ENCODE measurements at places on chromosomes 1 and 21.

GRCh38 chr1:215905493-215906115 is 338.5 kb downstream of the KCTD3 start:
- DNase-seq, result no peak

- DNase-seq, result no peak
These were observed 16.1 kb downstream of the H6PD start for GRCh38 chr1:9250411-9251381.

DNA sequence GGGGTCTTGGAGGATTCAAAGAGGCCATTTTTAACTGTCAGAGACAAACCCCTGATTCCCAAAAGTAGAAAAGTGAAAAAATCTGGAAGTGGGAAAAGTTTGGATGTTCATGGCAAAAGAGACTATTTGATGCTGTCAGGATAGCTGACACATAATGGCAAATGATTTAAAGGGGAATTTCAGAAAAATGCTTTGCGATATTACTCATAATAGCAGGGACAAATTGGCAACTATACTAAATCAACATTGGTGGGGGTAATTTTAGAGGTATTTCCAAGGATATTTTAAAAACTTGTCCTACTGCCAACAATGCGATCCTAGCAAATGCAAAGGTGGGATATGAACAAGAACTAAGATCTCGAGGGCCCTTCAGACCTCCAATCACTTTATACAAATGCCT is 5.3 kb upstream of the GSTM4 start:
- no peak for DNase-seq

DNA sequence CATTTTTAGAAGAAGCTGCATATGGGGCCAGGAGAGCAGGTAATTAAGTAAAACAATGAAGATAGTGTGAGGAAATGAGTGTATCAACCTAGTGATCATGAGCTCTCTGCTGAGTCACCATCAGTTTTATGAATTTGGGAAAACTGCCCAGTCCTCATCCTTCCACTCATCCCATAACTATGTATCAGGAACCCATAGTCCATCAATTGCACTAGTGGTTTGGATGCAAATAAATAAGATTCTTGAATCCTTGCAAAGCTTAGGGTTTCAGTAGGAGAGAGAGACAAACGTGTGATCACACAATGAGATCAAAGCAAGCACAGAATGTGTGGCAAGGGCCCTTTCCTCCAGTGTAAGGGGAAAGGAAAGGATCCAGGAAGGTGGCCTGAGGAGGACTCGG is 145.6 kb downstream of the ZZZ3 start:
- no peak for DNase-seq

DNA sequence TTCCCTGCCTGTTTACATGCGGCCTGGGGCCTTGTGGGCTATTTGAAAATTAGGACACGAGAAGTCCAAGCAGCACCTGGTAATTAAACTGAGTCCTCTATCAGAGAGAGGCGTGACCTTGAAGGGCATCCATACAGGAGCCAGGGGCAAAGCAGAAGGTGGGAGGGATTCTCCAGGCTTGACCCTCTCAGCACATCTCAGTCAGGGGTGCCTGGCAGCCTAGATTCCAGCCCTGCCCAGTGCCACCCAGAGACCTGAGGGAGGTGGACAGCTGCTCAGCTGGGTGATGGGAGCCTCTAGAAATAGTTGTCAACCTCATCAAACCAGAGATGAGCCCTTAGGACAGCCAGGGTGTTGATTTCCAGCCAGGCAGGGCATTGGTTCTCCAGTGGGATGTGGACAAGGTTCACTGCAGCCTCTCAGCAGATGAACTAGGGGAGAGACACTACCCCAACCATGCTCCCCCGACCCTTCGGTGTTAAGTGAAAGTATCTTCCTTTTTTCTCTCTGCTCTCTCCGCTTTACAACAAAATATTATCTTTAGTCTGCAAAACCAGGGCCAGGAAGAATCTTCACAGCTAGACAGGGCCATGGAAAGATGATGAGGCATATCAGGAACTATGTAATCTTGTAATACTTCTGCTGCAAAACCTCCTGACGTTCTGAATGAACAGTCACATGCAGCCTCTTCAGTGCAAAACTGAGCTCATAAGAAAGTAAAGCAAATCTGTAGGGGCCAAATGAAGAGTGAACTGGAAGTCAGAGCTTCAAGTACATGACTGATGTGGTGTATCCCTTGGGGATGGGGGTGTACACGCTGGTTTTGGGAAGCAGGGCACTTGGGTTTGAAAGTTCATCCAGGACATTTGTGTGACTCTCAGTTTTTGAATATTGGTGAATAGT is 35.9 kb upstream of the ATP5PO start:
- no peak for DNase-seq

- peak; percentile 29 for DNase-seq
These were observed 18.6 kb downstream of the FAM151A start for GRCh38 chr1:54604572-54605370.

DNA sequence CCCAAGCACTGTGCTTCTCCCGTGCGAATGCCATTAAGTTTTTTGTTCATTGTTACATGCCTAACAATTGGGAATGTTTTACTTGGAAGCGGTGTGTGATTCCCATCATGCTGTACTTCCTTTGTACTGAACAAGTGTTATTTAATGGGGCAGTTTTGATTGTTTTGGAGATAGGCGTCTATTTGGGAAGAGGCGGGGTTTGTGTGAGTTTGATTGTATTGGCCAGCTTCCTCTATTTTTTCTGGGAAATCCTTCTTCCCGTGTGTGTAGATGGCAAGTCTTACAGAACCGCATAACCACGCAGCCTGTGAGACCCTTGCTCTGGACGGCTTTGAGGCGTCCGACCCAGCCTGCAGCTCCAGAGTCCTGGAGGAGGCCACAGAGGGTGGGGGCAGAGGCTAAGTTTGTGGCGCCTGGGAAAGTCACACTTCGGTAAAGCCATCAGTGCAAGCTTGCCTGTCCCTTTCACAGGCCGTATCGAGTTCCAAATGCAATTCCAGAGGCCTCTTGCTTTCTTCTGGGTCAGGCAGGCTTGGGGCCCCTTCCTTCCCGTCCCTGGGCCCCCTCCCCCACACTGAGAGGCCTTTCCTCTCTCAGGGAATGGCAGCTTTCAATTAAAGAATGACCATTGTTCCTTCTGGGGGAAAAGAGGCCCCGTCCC is 210.3 kb downstream of the TOMM20 start:
- DNase-seq, result no peak

DNA sequence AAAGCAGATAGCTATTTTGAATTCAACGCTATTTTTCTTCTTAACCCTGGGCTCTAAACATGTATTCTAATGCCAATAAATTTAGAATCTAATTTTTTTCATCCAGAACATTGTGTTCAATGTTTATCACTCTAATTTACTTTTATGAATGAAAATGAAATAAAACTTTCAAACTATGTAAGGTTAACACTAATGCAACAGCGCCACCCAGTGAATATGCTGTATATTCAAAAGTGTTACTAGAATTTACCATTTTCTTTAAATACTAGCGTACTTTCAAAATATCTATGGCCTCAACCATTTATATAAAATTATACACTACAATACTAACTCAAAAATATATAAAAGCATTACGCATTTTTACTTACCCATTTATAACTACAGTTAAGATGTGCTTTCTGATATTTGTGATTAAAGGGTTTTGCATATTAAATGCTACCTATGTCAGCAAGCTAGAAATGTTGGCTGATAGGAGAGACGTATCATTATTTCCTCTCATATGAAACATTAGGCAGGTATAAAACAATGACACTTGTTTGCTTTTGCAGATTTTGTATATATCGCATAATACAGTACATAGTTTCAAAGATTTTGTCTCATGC is 5.9 kb upstream of the NUF2 start:
- no peak for DNase-seq

DNA sequence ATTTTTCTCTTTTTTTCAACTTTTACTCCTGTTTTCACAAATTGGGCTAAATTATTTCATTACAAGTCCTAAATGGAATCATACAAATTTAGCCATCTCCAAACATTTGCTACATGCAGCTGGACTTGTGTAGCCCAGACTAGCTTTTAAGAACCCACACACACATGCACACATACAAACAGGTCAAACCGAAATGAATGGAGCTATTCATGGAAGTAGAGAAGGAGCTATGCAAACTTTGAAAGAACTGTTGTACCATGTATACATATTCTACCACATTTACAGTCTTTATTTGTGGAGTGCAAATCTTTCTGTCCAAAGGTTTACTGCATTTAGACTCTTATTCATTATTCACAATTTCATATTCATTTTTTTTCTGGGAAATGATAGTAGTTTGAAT is 189.1 kb upstream of the RNPC3 start:
- no peak for DNase-seq

- no peak for DNase-seq
These were observed 5.6 kb upstream of the RD3 start for GRCh38 chr1:211497489-211498045.

DNA sequence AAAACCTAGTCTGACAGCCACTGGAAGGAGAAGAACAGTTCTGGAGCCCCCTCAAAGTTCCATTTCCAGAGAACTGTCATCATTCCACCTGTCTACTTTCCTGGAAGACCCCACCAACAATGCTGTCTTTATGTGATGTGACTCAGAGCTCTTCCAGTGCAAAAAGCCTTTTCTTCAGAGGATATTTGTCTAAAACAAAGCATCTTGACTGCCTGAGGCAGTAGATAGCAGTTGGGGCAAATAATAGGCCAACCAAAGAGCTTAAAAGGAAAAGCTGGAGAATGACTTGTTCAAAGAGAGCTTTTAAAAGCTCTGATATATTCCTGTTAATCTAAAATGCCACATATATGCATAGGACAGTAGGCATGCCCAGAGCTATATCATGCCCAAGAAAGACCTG is 62.6 kb downstream of the MIS18A start:
- no peak for DNase-seq
